ENCODE measurements at places on chromosomes 16 and 17. TPM values are rescaled to one million over a fixed set of nuclear protein-coding genes. Genes with fewer than 3 reads are reported as not detected.

DNA sequence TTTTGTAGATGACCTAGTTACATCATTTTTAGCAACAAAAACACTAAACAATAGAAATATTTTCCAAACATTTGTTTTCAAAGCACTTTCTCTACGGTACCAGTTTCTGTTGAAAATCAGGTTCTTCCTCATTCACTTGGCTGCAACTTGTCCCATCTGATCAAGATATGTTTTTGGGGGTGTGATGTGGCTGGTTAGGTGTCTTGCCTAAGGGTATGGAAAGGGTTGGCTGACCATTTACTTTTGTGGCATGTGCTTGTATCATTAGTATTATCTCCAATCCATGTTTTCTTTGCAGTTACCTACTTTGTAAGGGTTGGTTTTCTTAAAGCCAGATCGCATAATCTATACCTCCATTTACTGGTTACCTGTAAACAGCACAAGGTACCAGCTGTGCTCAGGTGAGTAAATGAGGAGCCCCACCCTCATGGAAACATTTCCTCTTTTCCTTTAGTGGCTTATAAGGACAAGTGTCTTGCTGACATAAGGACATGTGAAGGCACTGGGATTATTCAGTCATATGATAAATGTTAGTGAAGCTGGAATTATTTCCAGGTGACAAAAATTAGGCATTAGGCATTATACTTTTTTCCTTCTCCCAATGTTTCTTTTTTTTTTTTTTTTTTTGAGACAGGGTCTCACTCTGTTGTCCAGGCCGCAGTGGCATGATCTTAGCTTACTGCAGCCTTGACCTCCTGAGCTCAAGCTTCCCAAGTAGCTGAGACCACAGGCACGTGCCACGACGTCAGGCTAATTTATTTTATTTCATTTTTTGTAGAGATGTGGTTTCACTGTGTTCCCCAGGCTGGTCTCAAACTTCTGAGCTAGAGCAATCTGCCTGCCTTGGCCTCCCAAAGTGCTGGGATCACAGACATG lies 162.0 kb downstream of the CCDC182 start:
- peaks cover 31% of the 10 kb centered on the region for H3K4me1 ChIP-seq
- no peaks in the 10 kb centered on the region for H3K36me3 ChIP-seq
- no peak overlapping the region for H3K4me3 ChIP-seq
- no peak for DNase-seq
- H3K27me3 ChIP-seq = no peaks in the 10 kb centered on the region

- peaks cover 74% of the 10 kb centered on the region for H3K36me3 ChIP-seq
- peak overlapping the region; percentile 77 for H3K27ac ChIP-seq
- peaks cover 55% of the 10 kb centered on the region for H3K4me1 ChIP-seq
These were observed 17.6 kb upstream of the CD79B start for GRCh38 chr17:63949576-63950250.

GRCh38 chr16:72805486-72805885 lies 242.4 kb downstream of the ZFHX3 start:
- no peaks in the 10 kb centered on the region for H3K27me3 ChIP-seq
- no peak overlapping the region for H3K4me3 ChIP-seq
- no peaks in the 10 kb centered on the region for H3K4me1 ChIP-seq

SERPINF2 gene
- total RNA-seq = 0.74 TPM

DNA sequence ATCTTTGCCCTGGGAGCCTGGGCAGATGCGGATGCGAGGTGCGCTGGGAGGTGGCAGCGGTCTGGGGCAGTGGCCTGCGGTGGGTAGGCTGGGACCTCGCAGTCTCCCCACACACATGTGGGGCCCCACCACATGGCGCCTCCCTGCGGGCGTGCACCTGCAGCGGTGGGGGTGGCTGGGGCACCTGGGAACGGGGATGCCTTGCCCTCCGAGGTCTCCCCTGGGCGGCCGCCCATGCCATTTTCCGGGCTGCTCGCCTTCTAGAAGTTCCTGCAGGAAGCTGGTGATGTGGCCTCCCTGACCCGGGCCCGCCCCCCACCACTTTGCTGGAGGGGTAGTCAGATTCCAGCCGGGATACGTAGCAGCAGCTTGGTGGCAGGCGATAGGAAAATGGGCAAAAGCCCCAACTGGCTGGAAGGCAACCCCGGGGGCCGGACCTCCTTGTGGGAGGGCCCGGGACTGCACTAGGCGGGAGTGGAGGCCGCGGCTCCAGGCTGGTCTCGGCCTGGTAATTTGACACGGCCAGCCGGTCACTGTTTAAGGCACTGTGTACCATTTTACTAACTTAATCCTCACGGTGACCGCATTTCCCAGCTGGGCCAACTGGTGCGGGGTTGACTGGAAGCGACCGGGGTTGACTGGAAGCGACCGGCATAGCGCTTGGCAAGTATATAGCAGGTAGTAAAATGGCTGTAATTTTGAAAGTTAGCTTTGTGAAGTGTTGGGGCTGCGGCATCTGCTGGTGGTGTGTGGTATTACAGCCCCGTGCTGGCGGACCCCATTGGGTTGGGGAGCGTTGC lies 38.5 kb downstream of the IGF2BP1 start:
- H3K27me3 ChIP-seq = no peaks in the 10 kb centered on the region
- H3K4me1 ChIP-seq = peaks cover 5% of the 10 kb centered on the region
- H3K27ac ChIP-seq = no peak overlapping the region
- peak; percentile 53 for DNase-seq
- H3K36me3 ChIP-seq = no peaks in the 10 kb centered on the region

CACNG5 gene
- total RNA-seq = not detected

KRTAP3-1 gene
- not detected for total RNA-seq

DNA sequence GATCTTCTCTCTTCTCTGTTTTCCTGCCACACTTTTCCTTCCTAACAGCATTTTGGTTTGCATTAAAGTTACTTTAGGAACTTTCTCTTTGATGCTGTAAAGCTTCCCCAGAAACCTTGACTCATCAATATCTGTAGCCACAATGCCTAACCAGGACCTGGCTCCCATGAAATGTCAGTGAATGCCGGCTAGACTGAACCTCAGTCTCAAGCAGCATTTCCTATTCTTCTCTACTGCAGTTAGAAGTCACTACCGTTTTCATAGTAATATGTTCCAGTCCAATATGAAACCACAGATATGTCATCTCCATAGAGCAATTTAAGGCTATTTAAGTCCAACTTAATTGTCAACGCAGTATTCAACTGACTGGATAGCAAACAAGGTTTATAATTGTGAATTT lies 28.9 kb downstream of the ITFG1 start:
- H3K4me3 ChIP-seq = no peak overlapping the region
- DNase-seq = no peak
- H3K27ac ChIP-seq = no peak overlapping the region
- no peaks in the 10 kb centered on the region for H3K27me3 ChIP-seq
- no peaks in the 10 kb centered on the region for H3K4me1 ChIP-seq
- peaks cover 17% of the 10 kb centered on the region for H3K36me3 ChIP-seq

- H3K36me3 ChIP-seq = peaks cover 48% of the 10 kb centered on the region
- no peaks in the 10 kb centered on the region for H3K27me3 ChIP-seq
- peaks cover 37% of the 10 kb centered on the region for H3K4me1 ChIP-seq
- peak overlapping the region; percentile 97 for H3K27ac ChIP-seq
These were observed 5.5 kb downstream of the CACNB1 start for GRCh38 chr17:39191750-39192510.

DNA sequence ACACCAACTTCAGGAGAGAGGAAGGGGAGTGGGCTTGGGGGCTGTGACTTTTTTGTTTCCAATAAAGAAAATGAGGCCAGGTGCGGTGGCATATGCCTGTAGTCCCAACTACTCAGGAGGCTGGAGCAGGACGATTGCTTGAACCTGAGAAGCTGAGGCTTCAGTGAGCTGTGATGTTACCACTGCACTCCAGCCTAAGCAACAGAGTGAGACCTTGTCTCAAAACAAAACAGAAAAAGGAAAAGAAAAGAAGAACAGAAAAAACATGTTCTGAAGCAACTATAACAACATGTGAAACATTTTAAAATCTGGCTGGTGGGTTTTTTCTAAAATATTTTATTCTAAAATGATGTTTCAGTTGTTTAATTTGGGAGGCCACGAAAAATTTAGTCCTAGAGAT lies 554.0 kb upstream of the ZFHX3 start:
- H3K4me3 ChIP-seq = no peak overlapping the region
- H3K36me3 ChIP-seq = no peaks in the 10 kb centered on the region
- H3K27ac ChIP-seq = no peak overlapping the region
- no peaks in the 10 kb centered on the region for H3K4me1 ChIP-seq

- peak overlapping the region; percentile 99 for H3K27ac ChIP-seq
- no peak for DNase-seq
- peaks cover 71% of the 10 kb centered on the region for H3K4me1 ChIP-seq
- no peaks in the 10 kb centered on the region for H3K27me3 ChIP-seq
These were observed 3.4 kb downstream of the TMEM11 start for GRCh38 chr17:21210411-21211076.

DNA sequence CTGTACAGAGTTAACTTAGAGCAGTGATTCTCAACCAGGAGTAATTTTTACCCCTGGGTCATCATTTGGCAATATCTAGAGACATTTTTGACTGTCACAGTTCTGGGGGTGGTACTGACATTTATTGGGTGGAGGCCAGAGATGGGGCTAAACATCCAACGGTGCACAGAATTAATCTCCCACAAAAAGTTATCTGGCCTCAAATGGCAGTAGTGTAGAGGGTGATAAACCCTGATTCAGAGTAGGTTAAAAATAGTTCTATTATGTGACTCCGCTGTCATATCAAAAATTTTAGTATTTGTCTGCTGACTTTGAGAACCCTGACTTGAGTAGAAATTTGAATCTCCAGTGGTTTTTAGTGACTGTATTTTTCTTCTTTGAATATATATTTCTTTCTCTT lies 19.1 kb downstream of the VPS35L start:
- no peaks in the 10 kb centered on the region for H3K4me1 ChIP-seq
- H3K4me3 ChIP-seq = no peak overlapping the region

TELO2 gene
- 17.4 TPM for total RNA-seq

- H3K4me1 ChIP-seq = no peaks in the 10 kb centered on the region
- H3K36me3 ChIP-seq = no peaks in the 10 kb centered on the region
- H3K27ac ChIP-seq = no peak overlapping the region
- no peak overlapping the region for H3K4me3 ChIP-seq
- H3K27me3 ChIP-seq = no peaks in the 10 kb centered on the region
These were observed 87.3 kb downstream of the ABCA8 start for GRCh38 chr17:68867759-68868516.

CD300E gene
- 0.50 TPM for total RNA-seq

SLC47A1 gene
- total RNA-seq = 57.3 TPM

- no peak for DNase-seq
- no peak overlapping the region for H3K4me3 ChIP-seq
- no peak overlapping the region for H3K27ac ChIP-seq
- H3K36me3 ChIP-seq = no peaks in the 10 kb centered on the region
- H3K4me1 ChIP-seq = peaks cover 22% of the 10 kb centered on the region
- H3K27me3 ChIP-seq = no peaks in the 10 kb centered on the region
These were observed 10.3 kb downstream of the GLG1 start for GRCh38 chr16:74596586-74596985.

DNA sequence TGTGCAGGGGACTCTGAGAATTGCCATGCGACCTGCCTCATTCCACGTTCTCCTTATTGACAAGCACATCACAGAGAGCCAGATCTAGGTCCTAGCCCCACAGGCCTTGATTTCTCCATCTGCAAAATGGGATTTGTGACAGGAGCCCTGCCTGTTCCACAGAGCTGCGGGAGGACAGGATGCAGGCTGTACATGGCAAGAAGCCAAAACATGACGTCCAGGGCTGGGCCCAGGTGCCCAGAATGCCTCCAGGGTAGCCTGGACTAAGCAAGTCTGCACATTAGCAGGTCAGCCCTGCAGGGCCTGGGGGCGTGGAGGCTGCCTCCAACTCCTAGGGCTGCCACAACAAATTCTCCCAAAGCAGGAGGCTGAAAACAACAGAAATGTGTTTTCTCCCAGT lies 235.7 kb upstream of the SDK2 start:
- H3K27ac ChIP-seq = no peak overlapping the region
- no peak for DNase-seq
- no peaks in the 10 kb centered on the region for H3K36me3 ChIP-seq
- no peaks in the 10 kb centered on the region for H3K4me1 ChIP-seq
- no peak overlapping the region for H3K4me3 ChIP-seq

DNA sequence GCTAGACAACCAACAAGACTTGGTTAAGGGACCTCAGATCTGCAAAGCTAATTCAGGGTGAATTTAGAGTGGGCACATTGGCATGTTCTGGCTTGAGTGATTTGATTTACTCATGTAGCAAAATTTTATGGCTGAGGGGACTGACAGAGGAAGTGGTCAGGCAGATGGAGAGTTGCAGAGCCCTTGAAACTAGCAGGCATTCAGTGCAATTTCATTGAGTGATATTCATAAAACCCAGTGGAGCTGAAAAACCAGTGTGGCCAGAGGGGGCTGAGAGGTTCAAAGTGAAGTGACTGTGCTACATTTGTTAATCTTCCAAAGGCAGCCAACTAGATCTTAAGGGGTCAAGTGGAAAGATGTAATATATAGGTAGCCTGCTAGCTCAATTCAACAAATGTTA lies 2.2 kb upstream of the TMEM94 start:
- no peak overlapping the region for H3K27ac ChIP-seq
- H3K4me3 ChIP-seq = no peak overlapping the region
- H3K4me1 ChIP-seq = peaks cover 26% of the 10 kb centered on the region
- no peaks in the 10 kb centered on the region for H3K27me3 ChIP-seq

DNA sequence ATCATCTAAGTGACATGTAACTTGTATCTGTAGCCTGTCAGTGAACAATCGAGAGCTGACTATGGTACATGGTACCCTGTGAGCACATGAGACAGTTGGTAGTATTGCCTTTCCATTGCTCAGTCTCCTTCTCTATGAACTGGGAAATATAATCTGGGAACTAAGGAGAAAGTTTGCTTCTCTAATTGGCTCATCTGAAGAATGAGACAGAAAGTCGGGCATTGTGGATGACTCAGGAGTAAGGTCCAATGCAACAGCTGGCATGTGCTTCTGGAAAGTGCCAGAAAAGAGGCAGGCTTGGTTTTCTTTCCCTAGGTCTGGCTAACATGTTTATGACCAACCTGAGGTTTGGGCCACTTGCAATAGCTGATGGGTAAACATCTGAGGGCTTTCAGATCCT lies 51.9 kb downstream of the ZZEF1 start:
- H3K4me1 ChIP-seq = no peaks in the 10 kb centered on the region
- peaks cover 95% of the 10 kb centered on the region for H3K36me3 ChIP-seq
- no peak overlapping the region for H3K27ac ChIP-seq
- no peak for DNase-seq
- H3K27me3 ChIP-seq = no peaks in the 10 kb centered on the region

DNA sequence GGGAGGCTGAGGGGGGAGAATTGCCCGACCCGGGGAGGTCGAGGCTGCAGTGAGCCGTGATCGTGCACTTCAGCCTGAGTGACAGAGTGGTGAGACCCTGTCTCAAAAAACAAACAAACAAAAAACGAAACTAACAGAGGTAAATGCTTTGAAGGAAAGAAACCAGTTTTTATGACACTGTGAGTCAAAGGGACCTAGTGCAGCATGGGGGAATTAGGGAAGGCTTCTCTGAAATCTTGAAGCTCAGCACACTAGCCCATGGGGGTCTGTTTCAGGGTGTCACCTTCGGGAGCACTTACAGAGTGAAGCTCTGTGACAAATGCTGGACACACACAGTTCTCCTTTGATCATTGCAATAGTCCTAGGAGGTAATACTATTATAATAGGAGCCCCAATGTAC lies 16.6 kb downstream of the ITPRIPL2 start:
- H3K36me3 ChIP-seq = no peaks in the 10 kb centered on the region
- H3K27me3 ChIP-seq = no peaks in the 10 kb centered on the region
- peaks cover 5% of the 10 kb centered on the region for H3K4me1 ChIP-seq
- no peak overlapping the region for H3K4me3 ChIP-seq
- no peak for DNase-seq
- H3K27ac ChIP-seq = peak overlapping the region; percentile 70

ITGB4 gene
- 3.9 TPM for total RNA-seq

GGA3 gene
- total RNA-seq = 40.6 TPM

ARL5C gene
- 0.15 TPM for total RNA-seq

Data from psoas muscle (tissue), 8 donors.